Stomach (tissue), 19 donors: ENCODE measurements at places on chromosomes 4 and X. TPM values are rescaled to one million over a fixed set of nuclear protein-coding genes. Genes with fewer than 3 reads are reported as not detected.

Gene LGI2
- not detected for total RNA-seq

Gene ANKRD50
- total RNA-seq, result 9.9 TPM

Gene PPP2R2C
- total RNA-seq, result not detected

Gene TREX2
- total RNA-seq, result 2.2 TPM

Gene PCDH11X
- not detected for total RNA-seq

Gene CTAG1A
- total RNA-seq, result not detected
